ENCODE measurements at places on chromosomes 5 and 9. TPM values are rescaled to one million over a fixed set of nuclear protein-coding genes. Genes with fewer than 3 reads are reported as not detected.

DNA sequence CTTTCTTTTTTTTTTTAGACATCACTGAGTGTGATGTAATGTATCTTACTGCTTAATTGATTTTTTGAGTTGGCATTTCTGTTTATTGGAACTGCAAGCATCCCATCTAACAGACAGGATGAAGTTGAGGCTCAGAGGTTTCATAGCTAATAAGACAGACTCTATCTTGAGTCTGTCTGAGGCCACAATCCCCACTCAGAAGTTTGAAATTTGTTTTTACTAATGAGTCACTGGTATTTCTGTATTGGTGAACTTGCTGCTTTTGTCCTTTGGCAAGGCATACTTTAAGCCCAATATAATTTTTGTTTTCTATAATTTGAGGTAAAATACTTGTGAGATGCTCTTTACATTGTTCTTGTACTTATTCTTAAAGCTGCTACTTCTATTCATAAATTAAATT lies 491.2 kb downstream of the PSAT1 start:
- H3K36me3 ChIP-seq, result no peaks in the 10 kb centered on the region
- no peak overlapping the region for H3K4me3 ChIP-seq
- H3K27me3 ChIP-seq, result no peaks in the 10 kb centered on the region
- DNase-seq, result no peak
- no peak overlapping the region for H3K27ac ChIP-seq

DNA sequence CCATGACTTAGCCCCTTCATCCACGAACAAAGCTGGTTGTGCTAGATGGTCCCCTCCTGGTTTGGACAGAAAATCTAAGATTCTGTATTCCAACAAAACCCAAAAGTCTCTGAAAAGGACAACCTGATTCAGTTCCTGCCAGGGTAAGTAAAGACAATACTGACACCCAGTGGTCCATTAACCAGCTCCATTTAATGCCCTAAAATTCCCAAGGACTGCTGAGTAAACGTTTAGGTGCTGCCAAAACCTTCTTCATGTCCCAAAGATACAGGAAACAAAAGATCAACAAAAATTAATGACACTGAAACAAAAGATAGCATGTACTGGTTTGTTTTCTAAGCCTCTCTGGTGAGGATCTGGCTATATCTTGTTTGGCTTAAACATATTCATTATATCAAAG lies 25.3 kb upstream of the PPP1R2B start:
- no peaks in the 10 kb centered on the region for H3K4me1 ChIP-seq
- H3K27ac ChIP-seq, result no peak overlapping the region
- no peak overlapping the region for H3K4me3 ChIP-seq
- H3K36me3 ChIP-seq, result no peaks in the 10 kb centered on the region

DNA sequence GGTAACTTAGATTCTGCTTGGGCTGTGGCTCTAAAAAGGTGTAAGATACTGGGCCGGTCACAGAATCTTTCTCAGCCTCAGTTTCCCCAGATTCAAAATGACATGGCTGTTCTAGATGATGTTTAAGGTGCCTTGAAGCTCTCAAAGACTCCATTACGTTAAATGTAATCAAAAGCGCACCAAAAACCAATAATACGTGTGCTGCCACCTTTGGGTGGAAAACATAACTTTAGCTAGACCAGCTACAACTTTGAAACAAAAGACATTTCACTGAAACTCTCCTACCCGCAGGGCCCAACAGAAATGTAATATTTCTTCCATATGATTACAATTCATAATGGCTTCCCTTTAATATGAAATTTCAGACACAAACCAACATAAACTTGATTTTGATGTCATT lies 35.0 kb upstream of the PCSK5 start:
- no peak overlapping the region for H3K4me3 ChIP-seq
- no peak for DNase-seq
- H3K27ac ChIP-seq, result no peak overlapping the region

DNA sequence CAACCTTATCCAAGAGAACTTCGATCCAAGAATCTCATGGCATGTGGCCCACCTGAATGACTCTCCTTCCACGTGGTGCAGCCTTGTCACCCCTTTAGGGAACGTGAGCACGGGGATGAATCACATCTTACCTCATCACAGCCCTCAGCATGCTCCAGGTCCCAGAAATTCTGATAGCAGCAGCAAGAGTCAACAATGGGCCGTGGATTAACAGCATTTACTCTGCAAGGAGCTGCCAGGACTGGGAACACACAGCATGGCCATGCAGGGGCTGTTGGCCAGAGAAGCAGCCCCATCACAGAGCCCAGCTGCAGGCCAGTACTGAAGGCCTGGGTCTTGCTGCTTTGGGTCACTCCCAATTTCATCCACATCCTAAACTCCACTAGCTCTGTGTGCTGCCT lies 150.4 kb downstream of the C5orf15 start:
- H3K4me1 ChIP-seq, result peaks cover 41% of the 10 kb centered on the region
- peak; percentile 78 for DNase-seq
- H3K27ac ChIP-seq, result peak overlapping the region; percentile 89
- H3K27me3 ChIP-seq, result no peaks in the 10 kb centered on the region

DNA sequence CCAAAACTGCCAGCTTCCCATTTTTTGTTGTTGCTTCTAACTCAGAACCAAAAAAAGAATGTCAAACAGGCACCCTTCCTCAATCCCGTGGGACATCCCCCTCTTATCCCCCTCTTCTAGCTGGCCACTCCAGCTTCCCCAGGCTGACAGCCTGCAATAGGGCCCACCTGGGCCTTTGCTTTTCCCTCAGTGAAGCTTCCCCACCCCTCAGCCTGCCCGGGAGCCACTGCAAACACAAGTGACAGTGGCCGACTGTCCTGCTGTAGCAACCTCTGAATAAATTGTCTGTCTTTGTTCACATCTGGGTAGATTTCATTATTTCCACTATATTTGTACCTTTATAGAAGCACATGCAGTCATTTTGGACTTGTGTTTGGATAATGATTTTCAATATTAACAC lies 245.3 kb downstream of the GADD45G start:
- H3K4me3 ChIP-seq, result no peak overlapping the region
- no peaks in the 10 kb centered on the region for H3K27me3 ChIP-seq
- DNase-seq, result no peak
- H3K27ac ChIP-seq, result no peak overlapping the region

DNA sequence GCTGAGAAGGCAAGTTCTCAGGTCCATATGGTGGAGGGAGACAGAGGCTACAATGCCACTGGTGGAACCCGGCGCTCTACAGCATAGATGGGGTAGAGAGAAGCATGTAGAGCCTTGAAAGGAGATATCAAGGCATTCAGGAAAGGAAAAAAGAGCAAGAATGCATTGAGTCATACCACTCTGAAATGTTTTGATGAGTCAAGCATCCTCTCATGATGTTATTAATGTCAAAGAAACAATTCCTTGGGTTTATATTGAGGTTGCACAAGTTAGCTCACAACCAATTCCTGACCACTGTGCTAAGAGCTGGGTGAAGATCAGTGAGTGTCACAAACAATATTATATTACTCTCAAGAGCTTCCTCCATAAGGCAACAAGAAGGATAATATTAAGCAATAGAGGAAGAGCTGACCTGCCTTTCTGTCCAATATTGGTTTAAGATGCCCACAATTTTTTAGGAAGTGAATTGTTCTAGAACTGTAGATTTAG lies 178.0 kb downstream of the RFK start:
- no peak overlapping the region for H3K27ac ChIP-seq
- H3K36me3 ChIP-seq, result no peaks in the 10 kb centered on the region
- no peak overlapping the region for H3K4me3 ChIP-seq
- DNase-seq, result no peak
- H3K27me3 ChIP-seq, result peaks cover 3% of the 10 kb centered on the region

GRCh38 chr9:128151309-128152132 lies 2.3 kb downstream of the LCN2 start:
- H3K4me3 ChIP-seq, result no peak overlapping the region
- DNase-seq, result peak; percentile 48
- H3K36me3 ChIP-seq, result no peaks in the 10 kb centered on the region
- H3K4me1 ChIP-seq, result peaks cover 6% of the 10 kb centered on the region

DNA sequence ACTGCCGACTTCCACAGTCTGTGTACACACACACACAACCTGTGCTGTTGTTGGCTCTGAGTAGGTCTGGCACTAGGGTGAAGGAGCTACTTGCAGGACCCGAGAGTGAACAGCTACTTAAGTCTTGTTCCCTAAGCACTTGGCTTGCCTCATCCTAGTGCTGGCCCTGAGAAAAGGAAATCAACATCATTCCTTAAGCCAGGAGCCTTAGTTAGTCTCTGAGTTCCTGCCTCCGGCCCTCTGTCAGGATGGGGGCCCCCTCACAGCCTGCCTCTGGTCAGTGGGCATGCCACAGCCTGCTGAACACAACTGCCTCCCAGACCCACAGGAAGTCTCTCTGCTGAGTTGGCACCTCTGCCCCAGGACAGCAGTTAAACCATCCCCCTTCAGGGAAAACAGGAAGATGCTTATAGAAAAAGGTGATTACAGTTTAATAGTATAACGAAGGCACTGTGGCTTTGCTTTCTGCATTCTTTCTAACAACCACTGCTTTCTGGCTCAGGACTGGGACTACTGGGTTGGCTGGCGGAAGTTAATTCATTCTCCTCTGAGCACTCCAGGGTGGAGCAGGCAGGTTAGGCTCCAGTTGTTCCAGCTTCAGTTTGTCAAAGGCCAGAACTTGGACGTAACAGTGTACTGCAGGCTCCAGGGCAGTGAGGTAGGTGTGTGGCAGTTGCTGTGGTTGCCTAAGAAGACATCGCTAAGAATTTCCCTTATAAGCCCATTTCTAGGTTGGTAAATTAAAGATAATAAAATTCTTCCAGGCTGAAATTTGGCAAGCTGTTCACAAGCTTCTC lies 2.8 kb downstream of the MAMDC2 start:
- no peak overlapping the region for H3K4me3 ChIP-seq
- peak overlapping the region; percentile 7 for H3K27ac ChIP-seq
- H3K4me1 ChIP-seq, result peaks cover 19% of the 10 kb centered on the region
- peaks cover 1% of the 10 kb centered on the region for H3K27me3 ChIP-seq

GRCh38 chr5:151469992-151470391 lies 22.6 kb downstream of the SLC36A1 start:
- H3K4me1 ChIP-seq, result peaks cover 1% of the 10 kb centered on the region
- no peak overlapping the region for H3K27ac ChIP-seq
- no peak overlapping the region for H3K4me3 ChIP-seq
- H3K36me3 ChIP-seq, result peaks cover 13% of the 10 kb centered on the region
- no peaks in the 10 kb centered on the region for H3K27me3 ChIP-seq
- DNase-seq, result no peak

ARID3C gene
- 0.16 TPM for total RNA-seq

KIF24 gene
- total RNA-seq, result 1.6 TPM
